ENCODE measurements at places on chromosomes 16 and 17. TPM values are rescaled to one million over a fixed set of nuclear protein-coding genes. Genes with fewer than 3 reads are reported as not detected.

Gene SECTM1
- 11.8 TPM for total RNA-seq

Gene KCTD19
- 0.55 TPM for total RNA-seq

Gene CCR7
- total RNA-seq: not detected

Gene TSPAN10
- total RNA-seq: 0.21 TPM

Gene GAN
- 13.4 TPM for total RNA-seq

Gene VASN
- total RNA-seq: 26.5 TPM

Gene KRT36
- not detected for total RNA-seq
